ENCODE measurements at places on chromosomes 11 and 22.
A peak's percentile ranks its signal among the peaks of the same experiment; 100 is the strongest.

- no peak for DNase-seq
Observed at GRCh38 chr11:106827687-106828086, 190.6 kb downstream of the GUCY1A2 start.

DNA sequence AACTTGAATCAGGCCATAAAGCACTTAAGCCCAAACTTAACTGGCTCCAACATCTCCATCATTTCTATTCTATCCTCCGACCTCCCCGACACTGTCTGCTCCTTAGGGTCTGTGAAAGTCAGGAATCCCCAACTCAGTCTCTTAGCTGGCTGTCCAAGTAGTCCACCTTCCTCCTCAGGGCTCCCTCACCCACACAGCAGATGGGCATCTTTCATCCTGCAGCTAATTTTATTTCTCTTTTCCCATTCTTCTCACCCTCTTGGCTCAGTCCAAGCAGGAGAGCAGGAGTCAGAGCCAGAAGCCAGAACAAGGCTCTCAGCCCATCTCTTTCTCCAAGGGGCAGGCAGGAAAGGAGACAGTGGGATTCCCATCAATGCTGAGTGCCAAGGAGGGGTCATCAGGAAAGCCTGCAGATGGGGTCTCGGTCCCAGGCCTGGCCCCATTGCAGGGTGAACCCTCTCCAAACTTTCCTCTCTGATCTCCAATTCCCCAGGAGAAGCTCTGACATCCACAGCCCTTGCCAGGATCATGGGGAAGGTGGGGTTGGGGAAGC, 40.4 kb upstream of the JAM3 start:
- no peak for DNase-seq

DNA sequence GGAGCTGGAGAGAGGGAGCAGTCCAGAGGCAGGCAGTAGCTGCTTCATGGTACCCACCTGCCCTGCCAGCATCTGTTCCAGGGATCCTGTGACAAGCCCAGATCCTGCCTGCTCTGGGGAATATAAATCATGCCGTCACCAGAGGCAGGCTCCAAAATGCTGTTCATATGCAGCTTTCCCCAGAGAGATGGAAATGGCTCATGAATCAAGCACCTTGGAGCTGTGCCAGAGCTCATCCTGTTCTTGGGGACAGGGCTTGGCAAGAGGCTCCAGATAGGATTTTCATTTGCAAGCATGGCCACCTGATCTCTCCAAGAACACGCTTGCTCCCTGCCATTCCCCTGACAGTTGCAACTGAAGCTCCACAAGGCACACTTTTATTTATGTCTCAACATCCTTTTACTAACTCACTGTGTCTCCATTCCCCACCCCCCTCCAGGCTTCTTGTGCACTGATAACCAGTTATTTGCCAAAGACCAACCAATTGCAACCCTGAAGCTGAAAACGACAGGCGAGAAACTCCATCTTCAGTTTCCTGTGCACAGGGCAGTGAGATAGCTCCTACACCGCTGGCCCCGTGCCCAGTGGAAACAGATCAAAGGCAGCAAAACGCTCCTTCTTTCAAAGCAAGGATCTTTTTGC, 115.8 kb upstream of the PITPNB start:
- DNase-seq: peak; percentile 56

DNA sequence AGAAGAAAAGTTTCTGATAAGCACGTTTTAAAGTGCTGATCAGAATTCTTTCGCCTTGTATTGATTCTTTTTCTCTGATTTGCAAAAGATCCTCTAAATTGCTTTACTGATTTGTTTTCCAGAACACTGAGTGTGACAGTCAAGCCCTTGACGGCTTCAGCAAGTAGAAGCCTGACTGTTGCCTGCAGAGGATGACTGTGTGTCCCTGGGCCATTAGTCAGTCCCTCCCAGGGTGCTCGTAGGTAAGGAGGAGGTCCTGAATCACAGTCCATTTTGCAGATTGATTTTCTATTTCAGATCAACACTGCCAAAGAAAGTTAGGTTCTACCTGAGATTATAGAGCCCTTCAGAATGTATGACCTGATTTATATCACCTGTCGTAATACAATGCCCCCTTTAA, 38.6 kb upstream of the POGLUT3 start:
- DNase-seq: no peak

DNA sequence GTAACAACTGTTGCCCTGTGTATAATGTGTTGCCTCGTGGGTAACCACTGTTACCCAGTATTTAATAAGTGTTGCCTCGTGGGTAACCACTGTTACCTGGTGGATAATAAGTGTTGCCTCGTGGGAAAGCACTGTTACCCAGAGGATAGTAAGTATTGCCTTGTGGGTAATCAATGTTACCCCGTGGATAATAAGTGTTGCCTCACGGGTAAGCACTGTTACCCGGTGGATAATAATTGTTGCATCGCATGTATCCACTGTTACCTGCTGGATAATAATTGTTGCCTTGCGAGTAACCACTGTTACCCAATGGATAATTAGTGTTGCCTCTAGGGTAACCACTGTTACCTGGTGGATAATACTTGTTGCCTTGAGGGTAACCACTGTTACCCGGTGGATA, 17.1 kb upstream of the NXPE4 start:
- DNase-seq: no peak

DNA sequence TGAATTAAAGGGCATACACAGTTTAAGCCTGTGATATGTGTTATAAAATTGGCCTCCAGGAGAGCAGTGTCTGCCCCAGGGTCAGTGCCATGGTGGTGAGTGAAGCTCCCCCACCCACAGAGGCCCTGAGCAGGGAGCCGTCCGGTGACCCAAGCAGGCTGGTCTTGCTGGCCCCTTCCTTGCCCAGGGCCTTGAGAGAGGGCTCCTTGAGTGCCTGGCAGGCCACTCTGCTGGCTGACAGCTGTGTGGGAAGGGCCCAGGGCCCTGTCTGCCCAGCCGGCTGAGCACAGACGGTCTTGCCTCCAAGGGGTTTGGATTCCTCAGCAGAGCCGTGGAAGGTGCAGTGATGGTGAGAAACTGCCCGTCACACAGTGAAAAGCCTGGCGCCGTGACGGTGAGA, 25.9 kb downstream of the PTDSS2 start:
- no peak for DNase-seq

DNA sequence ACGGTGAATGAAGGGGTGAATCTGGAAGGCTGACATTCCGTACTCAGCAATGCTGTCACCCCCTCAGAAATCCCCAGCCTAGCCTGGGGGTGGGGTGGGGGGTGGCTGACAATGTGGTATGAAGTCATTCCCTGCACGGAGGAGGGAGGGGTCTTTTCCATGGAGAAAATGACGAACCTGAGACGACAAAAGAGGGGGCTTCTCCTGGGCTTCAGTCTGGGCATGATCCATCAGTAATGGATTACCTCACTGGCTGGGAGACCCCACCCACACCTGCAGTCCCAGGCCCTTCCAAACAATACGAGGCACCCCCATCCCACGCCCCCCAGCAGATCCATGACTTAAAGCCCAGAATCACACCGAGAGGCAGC, 1.0 kb downstream of the KIAA0930 start:
- no peak for DNase-seq

- DNase-seq: no peak
Observed at GRCh38 chr11:27040302-27041115, at the start of gene BBOX1. TSS of gene BBOX1 (plus strand) at chr11:27040815. CDS start at chr11:27055431, 14,616 bp downstream.

- no peak for DNase-seq
Observed at GRCh38 chr11:1338201-1339065, 29.0 kb upstream of the TOLLIP start.

GRCh38 chr11:120615391-120615790, 103.8 kb downstream of the GRIK4 start:
- no peak for DNase-seq

- DNase-seq: no peak
Observed at GRCh38 chr22:35998748-35999147, 29.9 kb downstream of the RBFOX2 start.
